ENCODE measurements at places on chromosomes 3 and 15.

DNA sequence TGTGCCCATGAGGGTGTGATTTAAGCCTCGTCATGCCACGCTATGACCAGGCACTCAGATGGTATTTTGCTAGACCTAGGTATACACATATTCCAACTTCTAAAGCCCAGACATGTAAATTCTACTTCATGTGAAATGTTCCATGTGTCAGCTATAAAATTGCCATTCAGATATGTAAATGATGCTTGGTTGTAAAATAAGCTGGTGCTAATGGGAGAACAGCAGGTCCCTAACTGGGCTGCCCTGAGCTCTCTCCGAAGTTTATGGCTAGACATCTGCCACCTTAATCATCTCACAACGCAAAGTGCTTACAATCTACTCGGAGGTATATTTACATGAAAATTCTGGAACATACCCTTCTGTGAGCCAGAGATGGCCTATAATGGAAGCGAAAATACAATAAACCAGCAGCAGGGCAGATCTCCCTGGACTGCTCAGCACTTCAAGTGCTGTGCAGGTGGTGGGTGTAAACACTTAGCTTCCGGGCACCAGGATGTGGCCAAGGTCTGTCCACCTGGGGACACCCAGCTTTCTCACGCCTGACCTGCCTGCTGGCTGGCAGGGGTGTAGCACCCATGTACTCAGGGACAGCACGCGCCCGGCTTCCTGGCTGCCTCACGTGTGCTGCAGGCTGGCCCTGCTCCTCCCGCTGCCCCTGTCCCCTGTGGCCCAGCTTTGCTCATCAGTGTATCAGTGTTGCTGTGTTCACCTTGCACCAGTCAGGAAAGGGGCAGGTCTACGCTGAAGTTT, 82.0 kb downstream of the CHDH start:
- no peak for DNase-seq

DNA sequence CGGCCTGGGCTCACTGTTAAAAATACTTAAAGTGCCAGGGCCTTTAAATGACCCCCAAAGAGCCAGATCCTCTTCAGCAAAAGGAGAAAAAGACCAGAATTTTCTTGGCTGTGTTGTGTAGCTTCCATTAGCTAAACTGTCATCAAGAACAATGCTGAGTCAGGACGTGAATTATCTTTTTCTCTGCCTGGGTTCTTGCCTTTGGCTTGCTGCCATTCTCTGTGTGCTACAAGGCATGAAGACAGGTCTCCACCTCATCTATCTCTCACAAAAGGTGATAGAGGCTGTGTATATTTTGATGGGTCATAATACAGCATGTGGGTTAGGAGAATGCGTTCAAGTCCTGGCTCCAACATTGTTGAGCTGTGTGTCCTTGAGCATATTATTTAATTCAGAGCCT, 52.4 kb upstream of the SELENOK start:
- DNase-seq: no peak

- no peak for DNase-seq
Observed at GRCh38 chr3:48974076-48974864, 15.8 kb upstream of the P4HTM start.

GRCh38 chr3:105503191-105503593, 136.5 kb downstream of the ALCAM start:
- no peak for DNase-seq

GRCh38 chr3:149654188-149654601, 3.6 kb downstream of the WWTR1 start:
- DNase-seq: no peak

DNA sequence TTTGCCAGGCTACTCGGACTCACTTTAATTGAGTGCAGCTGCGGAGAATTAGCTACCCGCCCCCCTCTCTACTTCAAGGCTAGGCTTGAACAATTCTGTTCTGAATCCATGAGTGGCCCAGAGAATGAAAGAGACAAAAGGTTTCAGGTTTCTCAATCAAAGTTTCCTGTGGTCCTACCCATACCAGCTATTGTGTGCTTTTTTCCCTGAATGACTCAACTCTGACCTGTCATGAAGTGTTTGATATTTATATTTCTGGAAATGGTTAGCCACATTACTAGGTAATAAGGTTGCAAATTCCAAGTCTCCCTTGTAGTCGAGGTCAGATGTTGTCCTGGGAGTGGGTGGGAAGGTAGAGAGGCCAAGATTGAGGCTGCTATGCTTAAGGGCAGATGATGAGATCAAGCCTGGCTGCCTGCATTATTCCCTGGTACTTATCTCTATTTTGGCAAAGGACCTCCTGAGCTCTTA, 392.7 kb upstream of the TBL1XR1 start:
- no peak for DNase-seq

DNA sequence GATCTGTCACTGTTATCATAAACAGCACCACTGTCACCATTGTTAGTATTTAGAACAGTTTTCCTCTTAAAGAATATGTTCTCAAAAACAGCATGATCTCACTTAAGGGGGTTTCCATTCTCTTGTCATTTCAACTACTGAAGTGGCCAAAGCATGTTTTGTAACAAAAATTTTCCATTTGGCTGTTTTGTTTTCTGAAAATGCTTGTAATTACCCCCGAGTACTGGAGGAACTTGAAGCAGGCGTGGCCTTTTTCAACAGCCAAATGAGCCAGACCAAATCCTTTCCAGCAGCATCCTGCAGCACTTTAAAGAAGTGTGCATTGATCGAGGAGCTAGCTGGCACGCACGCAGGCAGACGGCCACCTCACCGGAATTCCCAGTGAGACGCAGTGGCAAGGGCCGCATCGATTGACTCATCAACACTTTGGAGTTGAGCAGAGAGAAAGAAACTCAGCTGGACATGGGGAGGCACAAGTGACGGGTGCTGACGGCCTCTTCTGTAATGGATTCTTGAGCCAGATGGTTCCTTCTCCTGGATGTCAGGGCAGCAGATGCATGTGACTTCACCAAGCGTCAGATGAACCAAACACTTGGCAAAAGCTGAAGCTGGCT, 234.3 kb upstream of the IGF1R start:
- no peak for DNase-seq

DNA sequence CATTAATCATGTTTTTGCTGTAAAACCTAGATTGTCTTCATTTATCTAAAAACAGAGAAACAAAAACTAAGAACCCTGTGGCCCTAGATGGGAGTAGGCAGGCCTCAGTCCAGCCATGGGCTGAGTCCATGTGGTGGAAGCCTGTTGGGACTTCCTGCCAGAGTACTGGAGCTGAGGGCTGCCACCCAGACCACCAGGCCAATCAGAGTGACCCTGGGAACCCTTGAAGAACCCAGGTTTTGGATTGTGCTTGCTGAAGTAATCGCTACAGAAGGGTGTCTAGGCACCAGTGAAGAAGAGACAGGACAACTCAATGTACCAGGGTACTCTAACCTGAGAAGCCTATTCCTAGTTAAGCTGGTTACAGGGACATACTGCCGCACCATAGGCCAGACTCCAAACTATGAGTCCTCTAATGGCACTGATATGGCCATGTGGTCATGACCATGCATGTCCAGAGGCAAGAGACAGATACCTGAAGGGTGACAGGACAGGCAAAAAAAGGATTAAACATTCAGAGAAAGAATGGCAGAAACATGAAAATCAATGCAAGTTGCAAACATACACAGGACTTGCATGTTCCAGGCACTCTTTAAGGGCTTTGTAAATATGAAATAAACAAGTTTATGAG, 12.9 kb downstream of the CSRNP1 start:
- no peak for DNase-seq

- DNase-seq: no peak
Observed at GRCh38 chr15:65082303-65082953, 5.9 kb downstream of the KBTBD13 start.

DNA sequence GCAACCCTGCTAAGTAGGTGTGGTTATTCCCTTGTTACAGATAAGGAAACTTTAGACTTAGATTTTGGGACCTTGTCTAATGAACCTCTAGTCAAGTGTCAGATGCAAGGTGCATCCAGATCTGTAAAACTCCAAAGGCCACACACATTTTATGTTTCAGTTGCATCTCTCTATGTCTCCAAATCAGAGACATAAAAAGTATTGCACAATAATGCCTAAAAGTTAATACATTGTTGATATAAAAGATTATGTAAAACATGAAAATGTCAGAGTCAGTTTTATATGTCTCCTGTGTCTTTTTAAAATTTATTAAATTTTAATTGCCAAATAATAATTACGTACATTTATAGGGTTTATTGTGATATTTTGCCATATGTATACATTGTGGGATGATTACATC, 408.5 kb downstream of the NTRK3 start:
- no peak for DNase-seq

All from stimulated activated CD8-positive, alpha-beta memory T cell treated with anti-CD3 and anti-CD28 coated beads, Interleukin-2, amount 100 ng/mL, for 1 hour (primary cell).